ENCODE measurements at places on chromosomes 7 and 10.

GRCh38 chr7:47647918-47648250 lies 66.0 kb upstream of the TNS3 start:
- no peak for DNase-seq

DNA sequence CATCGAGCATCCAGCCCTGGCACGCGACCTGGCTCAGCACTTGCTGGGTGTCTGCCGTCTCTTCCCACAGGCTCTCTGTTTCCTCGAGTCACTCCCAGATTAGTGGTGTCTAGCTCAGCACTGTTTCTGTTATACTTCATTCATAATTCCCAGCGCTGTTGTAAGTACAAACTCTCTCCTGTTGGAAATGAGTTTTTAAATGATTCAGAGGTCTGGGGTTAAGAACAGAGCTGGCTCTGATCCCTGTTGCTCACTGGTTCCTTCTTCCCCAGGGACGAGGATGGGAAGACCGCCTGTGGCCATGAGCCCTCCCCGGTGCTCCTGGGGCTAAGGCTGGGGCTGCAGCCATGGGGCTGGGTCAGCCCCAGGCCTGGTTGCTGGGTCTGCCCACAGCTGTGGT lies 17.3 kb upstream of the C10orf95 start:
- no peak for DNase-seq

GRCh38 chr7:12638851-12639456 lies 48.5 kb upstream of the ARL4A start:
- DNase-seq = no peak

DNA sequence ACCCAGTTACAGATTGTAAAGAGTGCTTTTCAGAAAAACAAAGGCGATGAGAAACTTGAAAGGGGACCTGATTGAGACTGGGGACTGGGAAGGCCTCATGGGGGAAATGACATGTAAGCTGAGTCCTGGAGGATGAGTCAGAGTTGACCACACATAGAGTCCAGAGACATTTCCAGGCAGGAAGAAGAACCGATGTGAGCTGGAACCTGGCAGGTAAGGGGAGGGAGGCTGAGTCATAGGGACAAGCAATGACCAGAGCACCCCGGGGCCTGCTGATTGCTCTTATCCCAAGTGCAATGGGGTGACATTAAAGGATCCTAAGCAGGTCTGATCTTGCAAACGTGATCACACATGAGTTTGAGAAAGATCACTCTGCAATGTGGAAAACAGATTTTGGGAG lies 11.7 kb downstream of the TLL2 start:
- no peak for DNase-seq

DNA sequence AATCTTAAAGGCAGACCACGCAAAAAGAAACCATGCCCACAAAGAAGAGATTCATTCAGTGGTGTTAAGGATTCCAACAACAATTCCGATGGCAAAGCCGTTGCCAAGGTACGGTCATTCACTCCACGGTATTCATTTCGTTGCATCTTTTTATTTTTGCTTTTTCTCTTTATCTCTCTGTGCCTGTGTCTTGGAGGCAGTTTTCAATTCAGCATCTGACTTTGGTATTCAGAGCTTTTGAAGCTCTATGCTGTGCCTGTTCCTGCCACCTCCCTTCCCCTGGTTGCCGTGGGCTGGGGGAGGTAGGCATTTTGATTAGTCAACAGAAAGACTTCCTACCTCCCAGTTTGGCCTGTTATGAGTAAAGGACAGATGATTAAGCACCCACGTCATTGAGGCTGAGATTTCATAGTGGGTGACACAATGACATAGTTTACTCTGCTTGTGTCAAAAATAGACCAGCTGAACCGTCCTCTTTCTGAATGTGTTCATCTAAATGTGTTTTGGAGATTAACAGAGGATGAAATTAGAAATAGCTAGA lies 149.5 kb downstream of the ARID5B start:
- peak; percentile 75 for DNase-seq

DNA sequence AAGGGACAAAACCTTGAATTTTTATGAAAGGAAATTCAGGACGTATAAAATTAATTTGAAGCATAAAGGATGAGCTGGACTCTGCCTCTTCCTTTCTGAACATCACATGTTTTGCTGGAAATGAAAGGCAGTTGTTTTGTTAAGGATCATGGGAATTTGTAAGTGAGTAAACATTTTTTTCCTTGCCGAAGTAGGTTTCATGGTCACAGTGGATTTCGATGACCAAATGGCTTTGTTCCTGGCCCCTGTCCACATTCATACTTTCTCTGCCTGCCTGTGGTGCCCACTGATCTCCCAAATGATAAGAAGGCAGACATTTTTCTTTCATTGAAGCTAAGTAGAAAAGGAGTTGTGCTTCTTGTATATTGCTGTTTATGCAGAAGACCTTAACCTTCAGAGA lies 104.2 kb downstream of the ARID5B start:
- DNase-seq = no peak

- no peak for DNase-seq
These were observed 35.2 kb downstream of the LMBR1 start for GRCh38 chr7:156857757-156858156.

- no peak for DNase-seq
These were observed 67.3 kb upstream of the DNAJB12 start for GRCh38 chr10:72421885-72422540.
